GOT3 (cell line): ENCODE measurements at places on chromosomes 13 and 19.

DNA sequence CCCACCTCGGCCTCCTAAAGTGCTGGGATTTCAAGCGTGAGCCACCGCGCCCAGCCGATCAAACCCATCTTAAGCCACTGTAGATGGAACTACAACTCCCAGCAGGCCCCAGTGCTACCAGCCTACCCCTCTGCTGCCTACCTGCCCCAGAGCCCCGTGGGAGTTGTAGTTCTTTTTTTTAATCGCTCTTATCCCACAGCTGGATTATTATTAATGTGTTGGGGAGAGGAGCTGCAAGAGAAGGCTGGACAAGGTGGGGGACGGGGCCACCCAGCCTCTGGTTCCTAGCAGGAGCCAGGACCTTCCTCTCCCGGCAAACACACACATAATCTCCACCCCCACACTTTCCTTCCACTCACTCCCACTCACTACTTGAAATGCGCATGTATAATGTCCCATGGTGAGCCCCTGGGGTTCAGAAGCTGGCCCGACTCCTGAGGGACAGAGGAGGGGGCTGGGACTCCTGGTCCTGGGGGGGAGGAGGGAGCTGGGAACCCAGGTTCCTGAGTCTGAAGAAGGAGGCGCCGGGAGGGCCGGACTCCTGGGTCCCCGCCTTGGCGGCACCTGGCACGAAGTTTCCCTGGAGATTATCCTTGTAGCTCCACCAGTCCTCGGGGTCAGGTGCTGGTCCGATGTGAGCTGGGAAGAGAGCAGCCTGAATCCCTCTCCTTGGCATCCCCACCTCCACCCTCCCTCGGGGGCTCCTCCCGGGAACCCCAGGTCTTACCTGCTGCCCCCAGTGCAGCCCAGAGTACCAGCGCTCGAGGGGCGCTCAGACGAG lies 958 bp downstream of the CA11 start:
- no peak for DNase-seq

DNA sequence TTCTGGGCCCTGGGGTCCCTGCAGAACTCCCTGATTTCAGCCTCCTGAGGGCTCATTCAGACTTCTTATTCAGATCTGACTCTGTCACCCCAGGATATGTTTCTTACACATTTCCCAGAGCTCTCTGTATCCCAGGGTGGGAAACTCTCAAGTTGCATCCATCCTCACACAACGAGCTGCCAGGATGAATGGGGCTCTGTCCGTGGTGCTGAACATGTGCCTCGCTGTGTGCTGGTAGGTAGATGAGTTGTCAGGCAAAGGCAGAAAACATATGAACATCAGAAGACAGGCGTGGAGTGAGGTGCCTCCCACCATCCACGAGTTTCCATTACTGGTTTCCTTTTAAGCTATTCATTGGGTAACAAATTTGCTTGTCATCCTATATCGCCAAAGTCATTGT lies 11.4 kb upstream of the IGFL1 start:
- no peak for DNase-seq

GRCh38 chr19:51142119-51142518 lies at the start of gene SIGLEC7:
SIGLEC7 (plus strand) TSS chr19:51142301; CDS start chr19:51142370, 69 bp downstream.
- no peak for DNase-seq

DNA sequence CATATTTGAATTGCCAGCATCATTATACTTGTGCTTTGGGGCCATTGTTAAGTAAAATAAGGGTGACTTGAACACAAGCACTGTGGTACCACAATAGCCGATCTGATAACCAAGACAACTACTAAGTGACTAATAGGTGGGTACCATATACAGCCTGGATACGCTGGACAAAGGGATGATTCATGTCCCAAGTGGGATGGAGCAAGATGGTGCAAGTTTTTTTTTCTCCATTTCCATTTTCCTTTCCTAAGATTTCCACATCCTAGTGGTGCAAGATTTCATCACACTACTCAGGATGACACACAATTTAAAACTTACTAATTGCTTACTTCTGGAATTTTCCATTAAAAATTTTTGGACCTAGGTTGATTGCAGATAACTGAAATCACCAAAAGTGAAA lies 15.1 kb downstream of the BRCA2 start:
- DNase-seq: no peak

- no peak for DNase-seq
These were observed 3.6 kb downstream of the PLEKHJ1 start for GRCh38 chr19:2232286-2233151.
